ENCODE measurements at places on chromosomes 12 and 14. TPM values are rescaled to one million over a fixed set of nuclear protein-coding genes. Genes with fewer than 3 reads are reported as not detected.

Gene ASB2
- total RNA-seq, result 297 TPM

DNA sequence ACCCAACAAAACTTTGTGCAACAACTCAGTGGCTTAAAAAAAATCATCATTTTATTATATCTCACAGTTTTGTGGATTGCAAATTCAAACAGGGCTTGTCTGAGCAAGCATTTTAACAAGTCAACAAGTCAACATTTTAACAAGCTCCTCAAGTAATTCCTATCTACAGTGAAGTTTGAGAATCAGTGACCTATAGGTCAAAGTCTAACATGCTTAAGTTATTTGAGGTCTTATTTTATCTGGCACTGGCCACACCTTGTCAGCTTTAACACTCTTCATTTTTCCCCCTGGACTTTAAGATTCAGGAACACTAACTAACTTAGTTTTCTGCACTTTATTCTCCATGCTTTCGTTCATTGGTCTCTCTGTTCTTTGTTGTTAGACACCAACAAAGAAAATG lies 71.2 kb upstream of the PELI2 start:
- DNase-seq, result no peak

DNA sequence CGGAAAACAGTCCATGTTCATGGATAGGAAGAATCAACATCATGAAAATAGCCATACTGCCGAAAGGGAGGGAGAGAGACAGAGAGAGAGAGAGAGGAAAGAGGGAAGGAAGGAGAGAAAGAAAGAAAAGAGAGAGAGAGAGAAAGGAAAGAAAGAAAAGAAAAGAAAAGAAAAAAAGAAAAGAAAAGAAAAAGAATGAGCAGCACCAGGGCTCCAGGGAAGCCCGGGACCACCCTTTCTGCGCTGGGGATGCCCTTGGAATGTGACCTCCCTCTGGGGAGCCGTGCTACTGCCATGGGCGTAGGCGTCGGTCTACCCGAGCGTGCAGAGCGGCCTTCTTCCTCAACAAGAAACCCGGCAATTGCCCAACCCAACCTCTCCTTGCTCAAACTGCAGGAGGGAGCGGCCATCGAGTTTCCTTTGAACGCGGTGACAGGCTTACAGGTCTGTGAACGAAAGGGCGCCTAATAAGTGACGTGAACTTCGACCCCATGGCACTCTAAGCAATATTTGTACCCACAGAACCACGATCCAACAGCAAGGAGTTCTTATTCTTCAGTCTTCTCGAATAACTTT lies 16.9 kb downstream of the OR6S1 start:
- peak; percentile 73 for DNase-seq

- no peak for DNase-seq
Observed at GRCh38 chr14:90624732-90625400, 191.4 kb downstream of the TTC7B start.
